ENCODE measurements at places on chromosomes 2 and 18. TPM values are rescaled to one million over a fixed set of nuclear protein-coding genes. Genes with fewer than 3 reads are reported as not detected.

DNA sequence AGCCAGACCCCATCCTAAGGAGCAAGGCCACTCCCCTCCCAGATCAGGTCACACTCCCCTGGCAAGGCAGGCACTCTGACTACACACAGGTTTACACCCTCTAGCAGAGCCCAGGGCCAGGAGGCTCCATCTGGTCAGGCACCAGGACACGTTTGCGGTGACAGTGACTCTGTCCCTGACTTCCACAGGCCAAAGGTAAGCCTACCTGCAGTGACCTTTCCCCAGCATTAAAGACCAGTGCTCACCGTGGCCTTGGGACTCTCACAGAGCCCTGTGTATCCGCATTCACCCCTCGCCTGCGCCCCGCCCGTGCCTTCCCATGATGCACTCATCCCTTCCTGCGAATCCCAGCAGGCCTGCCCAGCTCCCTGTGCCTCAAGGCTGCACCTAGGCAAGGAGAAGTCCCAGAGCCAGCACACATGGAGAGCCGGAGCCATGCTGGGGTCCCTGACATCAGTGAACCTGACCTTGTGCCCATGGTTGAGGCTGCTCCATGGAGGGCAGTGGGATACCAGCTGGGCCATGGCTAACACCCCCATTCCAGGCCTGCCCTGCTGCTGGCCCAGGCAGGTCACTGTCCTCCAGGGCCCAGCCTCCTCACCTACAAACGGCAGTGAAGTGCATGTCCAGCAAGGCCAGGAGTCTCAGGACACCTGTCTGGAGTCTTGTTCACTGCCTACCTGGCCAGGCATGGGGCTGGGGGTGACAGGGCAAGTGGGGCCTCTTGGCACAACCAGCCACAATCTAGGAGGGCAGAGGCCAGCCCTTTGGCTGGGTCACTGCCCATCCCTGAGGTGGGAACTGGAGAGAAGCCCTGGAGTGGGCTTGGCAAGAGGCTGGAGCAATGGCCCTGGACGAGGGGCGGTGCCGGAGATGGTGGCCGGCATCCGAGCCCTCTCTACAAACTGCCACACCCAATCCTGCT lies 3.0 kb downstream of the NEURL3 start:
- DNase-seq: peak; percentile 3

DNA sequence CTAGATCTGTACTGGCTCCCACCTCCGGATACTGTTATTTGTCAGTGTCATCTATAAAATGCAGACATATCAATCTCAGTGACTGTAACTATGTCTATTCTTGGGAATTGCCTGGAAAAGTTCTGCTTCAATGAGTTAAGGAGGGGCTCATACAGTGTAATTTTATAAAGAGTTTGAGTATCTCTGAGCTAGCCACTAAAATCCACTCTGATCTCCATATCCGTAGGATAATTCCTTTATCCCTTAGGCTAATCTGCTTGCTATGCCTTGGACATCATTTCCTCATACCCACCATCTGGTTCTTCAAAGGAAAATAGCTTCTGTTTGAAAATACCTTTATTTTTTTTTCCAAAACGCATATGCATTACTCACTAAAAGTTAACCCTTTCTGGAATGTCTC lies 863.2 kb downstream of the SUCLG1 start:
- DNase-seq: no peak

HOXD12 gene
- not detected for total RNA-seq

DNA sequence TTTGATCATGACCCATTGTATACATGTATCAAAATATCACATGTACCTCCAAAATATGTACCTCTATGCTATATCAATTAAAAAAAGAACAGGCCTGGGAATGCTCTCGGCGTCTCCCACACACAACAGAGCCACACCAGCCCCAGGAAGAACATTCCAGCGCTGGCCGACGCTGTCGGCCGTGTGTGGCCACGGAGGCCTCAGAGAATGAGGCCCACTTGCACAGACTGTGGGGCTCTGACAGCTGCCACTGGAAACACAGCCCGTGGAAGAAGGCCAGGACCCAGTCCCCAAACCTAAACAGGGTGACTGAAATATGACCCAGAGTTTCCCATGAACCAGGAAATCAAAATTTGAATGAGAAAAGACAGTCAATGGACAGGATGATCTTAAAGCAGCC lies 69.7 kb downstream of the EIPR1 start:
- DNase-seq: no peak

DNA sequence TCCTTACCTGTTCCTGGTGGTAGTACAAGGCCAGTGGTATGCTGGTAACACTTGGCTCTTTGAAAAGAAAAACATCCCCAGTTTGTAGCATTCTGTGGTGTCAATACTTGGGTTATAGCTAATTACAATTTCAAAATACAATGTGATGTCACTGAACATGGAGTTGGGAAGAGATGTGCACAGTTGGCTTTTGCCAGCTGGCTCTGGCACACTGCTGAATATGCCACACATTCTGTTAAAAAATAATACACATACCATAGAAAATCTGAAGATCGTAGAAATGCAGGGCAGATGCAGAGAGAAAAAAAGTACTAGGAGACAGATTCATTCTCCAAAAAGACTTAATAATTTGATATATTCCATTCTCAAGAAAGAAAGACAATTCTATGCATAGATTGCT lies 101.5 kb downstream of the TACR1 start:
- no peak for DNase-seq

GRCh38 chr18:41660654-41661053 lies 294.4 kb upstream of the PIK3C3 start:
- no peak for DNase-seq

- no peak for DNase-seq
These were observed 287.3 kb downstream of the CMPK2 start for GRCh38 chr2:6578416-6578815.

- DNase-seq: no peak
These were observed 8.4 kb downstream of the ACSL3 start for GRCh38 chr2:222869252-222869560.

DNA sequence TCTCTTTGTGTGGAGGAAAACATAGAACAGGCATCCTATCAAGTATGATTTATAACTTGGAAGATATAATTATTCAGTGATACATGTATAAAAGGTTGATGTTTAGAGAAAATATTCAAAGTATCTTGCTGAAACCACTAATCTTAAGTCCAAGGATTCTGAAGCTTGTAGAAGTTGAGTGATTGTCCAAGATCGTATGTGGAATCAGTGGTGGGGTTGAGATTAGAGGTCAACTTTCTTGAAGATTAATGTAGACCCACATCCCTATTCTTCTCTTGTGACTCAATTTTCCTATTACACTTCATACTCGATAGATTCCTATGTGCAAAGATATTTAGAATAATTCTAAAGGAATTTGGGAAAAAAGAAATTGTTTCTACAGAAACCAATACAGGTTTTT lies 1565.9 kb upstream of the ACVR2A start:
- DNase-seq: no peak

FLACC1 gene
- total RNA-seq: 0.84 TPM

DNA sequence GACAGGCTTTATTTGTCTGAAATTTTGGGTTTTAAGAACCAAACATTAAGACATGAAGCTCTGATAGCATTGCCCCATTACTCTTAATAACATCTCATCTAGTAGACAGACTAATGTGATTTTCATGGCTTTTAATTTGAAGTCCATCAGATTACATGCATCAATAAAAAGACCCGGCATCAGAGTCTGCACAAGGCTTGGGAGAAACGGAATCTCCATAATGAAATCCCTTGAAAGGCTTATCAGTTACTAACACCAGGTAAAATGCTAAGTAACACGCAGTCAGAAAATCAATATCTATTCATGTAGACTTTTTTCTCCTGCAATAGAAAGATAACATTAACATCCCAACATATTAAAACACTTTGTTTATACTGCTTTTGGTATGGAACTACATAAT lies 1485.2 kb upstream of the DDX18 start:
- no peak for DNase-seq

- DNase-seq: no peak
These were observed 186.5 kb upstream of the COPS8 start for GRCh38 chr2:236899146-236899545.

DNA sequence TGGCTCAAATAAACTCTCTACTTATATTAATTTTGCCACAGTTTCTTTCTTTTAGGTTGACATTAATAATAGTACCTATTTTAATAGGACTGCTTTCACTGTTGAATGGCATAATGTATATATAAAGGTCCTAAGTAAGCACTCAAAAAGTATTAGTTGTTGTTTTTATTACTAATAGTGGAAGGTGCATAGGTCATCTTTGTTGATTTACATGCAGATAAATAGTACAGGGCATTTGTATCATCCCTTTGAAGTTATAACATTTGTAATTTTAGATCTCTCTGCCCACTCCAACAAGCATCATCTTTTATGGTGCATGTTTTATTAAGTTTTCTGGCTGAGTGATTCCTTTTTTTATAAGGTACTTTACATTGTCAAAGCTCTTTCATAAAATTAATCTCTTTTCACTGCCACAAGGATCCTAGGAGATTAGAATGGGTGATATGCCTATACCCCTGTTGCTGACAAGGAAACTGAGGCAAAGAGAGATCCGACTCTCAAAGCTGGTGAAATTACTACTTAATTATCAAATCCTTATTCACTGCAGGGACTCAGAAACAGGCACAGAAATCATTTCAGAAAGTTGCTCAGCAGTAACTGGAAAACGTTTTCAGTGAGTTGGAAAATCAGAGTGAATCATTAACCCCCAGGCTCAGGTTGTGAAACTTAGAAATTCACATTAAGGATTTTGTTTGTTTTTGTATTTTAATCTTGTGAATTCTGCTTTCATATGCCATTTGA lies 299.6 kb downstream of the AGPS start:
- no peak for DNase-seq

- DNase-seq: peak; percentile 4
These were observed 14.6 kb upstream of the NPPC start for GRCh38 chr2:231940795-231941194.

PTPRN gene
- 1.6 TPM for total RNA-seq

- no peak for DNase-seq
These were observed 114.6 kb downstream of the NRP2 start for GRCh38 chr2:205796805-205797313.

HMSD gene
- 9.1 TPM for total RNA-seq

KRCC1 gene
- 17.5 TPM for total RNA-seq

ACADL gene
- not detected for total RNA-seq

DSEL gene
- 0.05 TPM for total RNA-seq

RAB11FIP5 gene
- 10.7 TPM for total RNA-seq

- no peak for DNase-seq
These were observed 30.2 kb downstream of the SMAD7 start for GRCh38 chr18:48920408-48921038.

DNA sequence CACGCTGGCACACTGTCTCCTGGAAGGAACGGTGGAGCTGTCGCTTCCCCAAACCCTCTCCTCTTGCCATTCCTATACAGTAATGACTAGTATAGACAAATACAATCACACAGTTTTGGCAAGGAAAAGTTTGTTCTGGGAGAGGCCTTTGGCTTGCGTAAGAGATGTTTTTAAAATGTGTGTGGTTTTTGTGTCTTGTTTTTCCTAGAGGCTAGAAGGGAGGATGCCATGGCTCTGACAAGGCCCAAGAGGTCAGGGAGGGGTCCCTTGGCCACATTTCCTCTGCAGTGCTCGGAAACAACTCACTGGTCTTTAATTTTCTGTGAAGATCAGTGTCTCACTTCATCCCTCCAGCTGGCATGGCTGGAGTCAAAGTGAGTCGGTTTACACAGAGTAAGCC lies 195.9 kb downstream of the SH3RF3 start:
- DNase-seq: no peak

- DNase-seq: no peak
These were observed 240.0 kb downstream of the WDR7 start for GRCh38 chr18:56891116-56891515.

- DNase-seq: no peak
These were observed 83.6 kb upstream of the LCLAT1 start for GRCh38 chr2:30363406-30363805.

DNA sequence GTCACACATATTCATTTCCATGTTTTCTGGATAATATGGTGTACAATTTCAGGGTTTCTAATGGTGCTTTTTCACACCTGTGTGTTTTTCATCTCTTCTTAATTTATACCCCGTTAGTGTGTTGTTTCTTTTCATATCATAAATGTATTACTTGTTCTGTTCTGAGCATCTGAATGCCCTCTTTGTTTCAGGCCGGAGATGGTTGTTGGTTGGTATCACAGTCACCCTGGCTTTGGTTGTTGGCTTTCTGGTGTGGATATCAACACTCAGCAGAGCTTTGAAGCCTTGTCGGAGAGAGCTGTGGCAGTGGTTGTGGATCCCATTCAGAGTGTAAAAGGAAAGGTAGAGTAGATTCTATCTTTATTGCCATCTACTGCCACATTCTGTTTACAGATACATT lies 45.1 kb upstream of the TBR1 start:
- no peak for DNase-seq

ITSN2 gene
- total RNA-seq: 50.0 TPM

DNA sequence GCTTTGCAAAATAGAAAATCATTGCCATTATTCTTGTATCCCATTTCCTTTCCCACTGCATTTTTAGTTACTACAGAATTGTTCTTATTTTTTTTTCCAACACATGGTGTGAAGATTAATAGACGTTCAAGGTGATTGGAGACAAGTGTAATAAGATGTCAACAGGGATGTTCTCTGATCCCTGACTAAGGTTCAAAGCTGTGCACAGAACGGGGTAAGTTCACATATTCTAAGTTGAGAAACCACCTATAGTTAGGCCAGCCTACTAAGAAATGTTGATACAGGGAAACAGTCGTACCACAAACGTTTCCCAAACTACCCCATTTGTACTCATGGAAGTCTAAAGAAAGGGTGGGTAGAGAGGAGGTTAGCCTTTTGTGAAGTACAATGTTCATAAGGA lies 6.4 kb upstream of the TMEM17 start:
- no peak for DNase-seq

- peak; percentile 86 for DNase-seq
These were observed at the start of gene C2orf49 for GRCh38 chr2:105337122-105338019. Gene C2orf49, plus strand, starts transcription at chr2:105337540. Its CDS starts 48 bp downstream, at chr2:105337588.

- DNase-seq: no peak
These were observed 129.7 kb downstream of the WDSUB1 start for GRCh38 chr2:159156834-159157233.

CAPN14 gene
- 0.18 TPM for total RNA-seq

DNA sequence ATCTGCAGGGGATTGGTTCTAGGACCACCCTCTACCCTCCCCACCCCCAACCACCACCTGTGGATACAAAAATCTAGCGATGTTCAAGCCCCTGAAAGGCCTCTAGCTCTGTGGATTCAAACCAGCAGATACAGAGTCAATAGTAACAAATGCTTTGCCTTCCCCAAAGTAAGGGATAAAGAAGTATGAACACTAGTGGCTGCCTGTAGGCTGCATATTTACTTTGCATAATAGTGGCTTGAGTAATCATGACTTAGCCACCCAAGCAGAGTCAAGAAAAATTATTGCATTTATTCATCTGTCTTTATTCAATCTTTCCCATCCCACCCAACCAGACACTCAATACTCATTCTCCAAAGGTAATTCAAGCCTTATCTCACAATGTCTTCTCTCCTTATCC lies 43.8 kb downstream of the SOCS6 start:
- DNase-seq: no peak

DNA sequence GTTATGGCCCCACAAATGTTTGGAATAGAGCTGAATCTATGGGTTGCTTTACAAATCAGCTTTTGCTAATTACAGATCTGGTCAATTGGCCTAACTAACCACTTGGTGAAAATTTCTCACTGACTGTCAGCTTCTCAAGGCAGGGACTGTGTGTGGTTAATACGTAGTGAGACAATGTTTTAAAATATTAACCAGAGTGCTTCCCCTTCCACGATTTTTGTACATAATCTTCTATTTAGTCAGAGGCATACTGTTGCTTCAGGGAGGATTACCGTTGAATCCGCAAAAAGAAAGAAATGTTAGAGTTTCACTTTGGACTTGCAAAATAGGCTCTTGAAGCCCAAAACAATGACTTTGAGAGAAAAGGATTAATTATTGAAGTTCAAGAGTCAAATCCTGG lies 14.9 kb upstream of the KCNS3 start:
- no peak for DNase-seq

GRCh38 chr2:61244694-61245093 lies 82.7 kb downstream of the C2orf74 start:
- no peak for DNase-seq

GAD1 gene
- 41.4 TPM for total RNA-seq

Measured in activated T-helper 2 cell treated with anti-CD3 and anti-CD28 coated beads, Interferon-gamma antibody, Interleukin-2, Interleukin-4, amounts not matched to agents 10 μg/mL and 5 μg/mL and 100 μg/mL, durations not matched to agents 14 hours and 24 hours and 36 hours (primary cell).